Trophoblast cell (in vitro differentiated cells and primary cell): ENCODE measurements at places on chromosomes 11 and 22.

GRCh38 chr11:131886201-131886600 lies 515.8 kb downstream of the NTM start:
- no peak for DNase-seq

DNA sequence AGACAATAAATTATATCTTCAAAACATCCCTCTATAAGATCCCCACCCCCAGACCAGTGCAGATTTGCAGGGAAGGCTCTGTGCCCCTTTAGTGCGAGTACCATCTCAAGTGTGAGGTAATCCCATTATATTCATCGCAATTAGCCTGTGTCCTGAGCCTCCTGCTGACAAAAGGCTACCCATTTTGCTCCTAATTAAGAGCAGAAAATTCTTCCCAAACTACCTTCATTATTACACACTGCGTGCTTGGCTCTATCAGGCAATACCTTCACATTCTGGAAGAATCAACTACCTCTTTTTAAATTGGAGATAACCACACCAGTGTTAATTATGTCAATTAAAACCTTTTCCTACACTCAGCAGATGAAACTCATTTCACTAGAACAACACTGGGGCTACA lies 1133.4 kb upstream of the CCDC90B start:
- no peak for DNase-seq

- no peak for DNase-seq
These were observed 72.7 kb downstream of the RAB38 start for GRCh38 chr11:88102598-88102934.

DNA sequence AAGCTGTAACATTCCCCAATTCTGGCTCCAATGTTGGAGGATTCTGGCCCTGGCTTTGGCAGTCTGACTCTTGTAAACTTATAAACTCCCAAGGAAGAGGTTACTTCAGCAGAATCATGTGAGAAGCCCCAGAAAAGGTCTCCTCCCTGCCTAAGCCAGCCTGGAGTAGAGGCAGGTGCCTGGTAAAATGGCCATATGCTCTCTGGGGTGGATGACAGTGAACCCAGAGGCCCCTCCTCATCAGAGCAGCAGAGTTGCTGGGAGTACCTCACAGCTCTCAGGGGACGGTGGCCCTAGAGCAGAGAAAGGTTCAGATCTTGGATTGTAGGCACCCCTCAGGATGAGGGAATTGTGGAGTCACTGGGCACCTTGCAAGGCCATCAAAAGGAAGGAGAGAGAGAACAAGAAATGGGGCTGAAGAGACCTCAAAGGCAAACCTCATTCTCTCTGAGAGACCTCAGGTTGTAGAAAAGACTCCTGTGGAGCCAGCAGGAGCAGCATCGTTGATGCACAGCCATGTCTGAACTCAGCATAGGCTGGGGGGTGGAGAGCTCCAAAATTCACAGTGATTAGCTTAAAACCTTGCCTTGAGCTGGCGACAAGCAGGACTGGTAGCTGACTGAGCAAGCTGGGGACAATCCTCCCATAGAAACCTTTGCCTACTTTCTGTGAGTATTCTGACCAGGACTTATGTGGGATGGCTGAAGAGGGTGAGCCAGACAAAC lies 4.9 kb upstream of the P2RY6 start:
- no peak for DNase-seq

DNA sequence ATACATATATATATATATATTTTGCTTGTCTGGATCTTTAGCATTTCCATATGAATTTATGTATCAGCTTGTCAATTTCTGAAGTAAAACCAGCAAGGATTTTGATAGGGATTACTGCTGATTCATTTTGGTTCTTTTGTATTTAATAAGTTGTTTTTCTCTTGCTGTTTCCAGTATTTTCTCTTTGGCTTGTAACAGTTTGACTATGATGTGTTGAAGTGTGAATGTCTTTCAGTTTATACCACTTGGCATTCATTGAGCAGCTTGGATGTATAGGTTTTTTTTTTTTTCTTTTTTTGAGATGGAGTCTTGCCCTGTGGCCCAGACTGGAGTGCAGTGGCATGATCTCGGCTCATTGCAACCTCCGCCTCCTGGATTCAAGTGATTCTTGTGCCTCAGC lies 12.4 kb downstream of the LDHAL6A start:
- no peak for DNase-seq

- DNase-seq = no peak
These were observed 65.1 kb upstream of the CARD18 start for GRCh38 chr11:105204636-105205035.

DNA sequence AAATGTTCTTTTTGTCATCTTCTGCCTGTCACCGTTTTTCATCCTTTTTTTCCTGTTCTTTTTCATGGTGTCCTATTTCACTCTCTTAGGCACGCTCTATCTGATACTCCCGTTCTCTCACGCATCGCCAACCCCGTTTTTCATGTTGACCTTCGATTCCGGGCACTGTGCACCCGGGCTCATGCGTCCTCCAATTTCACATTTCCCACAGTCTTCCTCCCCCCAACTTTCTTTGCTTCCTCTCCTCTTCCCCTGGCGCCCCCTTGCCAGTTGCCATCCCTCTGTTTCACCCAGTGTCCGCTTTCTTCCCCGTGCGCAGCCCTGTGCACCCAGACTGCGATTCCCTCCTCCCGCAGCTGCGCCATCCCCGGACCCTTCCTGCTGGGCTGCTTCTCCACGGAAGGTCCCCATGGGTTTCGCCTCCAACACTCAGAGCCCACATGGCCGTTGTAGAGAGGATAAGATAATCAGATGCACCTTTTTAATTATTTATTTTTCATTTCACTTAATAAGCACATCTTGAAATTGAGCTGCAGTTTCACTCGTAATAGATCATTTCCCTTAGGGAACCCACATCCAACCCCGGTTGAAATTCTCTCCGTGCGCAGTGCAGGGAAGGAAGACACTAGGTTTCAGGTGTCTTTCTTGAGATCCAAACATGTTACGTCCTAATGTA lies 791.1 kb downstream of the NTM start:
- DNase-seq = no peak

DNA sequence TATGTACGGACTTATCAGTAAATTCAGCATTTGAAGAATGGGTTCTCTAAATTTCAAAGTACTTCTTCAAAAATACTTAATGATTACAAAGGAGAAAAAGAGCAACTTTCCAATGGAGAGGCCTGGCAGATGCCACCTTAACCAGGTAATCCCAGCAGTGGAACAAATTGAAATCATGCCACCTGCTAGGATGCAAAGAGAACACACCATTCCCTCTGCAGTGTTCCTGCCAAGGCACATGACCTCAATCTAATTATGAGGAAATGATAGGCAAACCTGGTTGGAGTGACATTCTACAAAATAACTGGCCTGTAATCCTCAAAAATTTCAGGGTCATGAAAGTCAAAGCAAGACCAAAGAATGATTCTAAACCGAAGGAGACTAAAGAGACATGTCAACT lies 21.5 kb downstream of the TNRC6B start:
- DNase-seq = no peak

- DNase-seq = no peak
These were observed 366.0 kb upstream of the NARS2 start for GRCh38 chr11:78940500-78941225.

- DNase-seq = no peak
These were observed 259.2 kb downstream of the JRKL start for GRCh38 chr11:96648991-96649390.

DNA sequence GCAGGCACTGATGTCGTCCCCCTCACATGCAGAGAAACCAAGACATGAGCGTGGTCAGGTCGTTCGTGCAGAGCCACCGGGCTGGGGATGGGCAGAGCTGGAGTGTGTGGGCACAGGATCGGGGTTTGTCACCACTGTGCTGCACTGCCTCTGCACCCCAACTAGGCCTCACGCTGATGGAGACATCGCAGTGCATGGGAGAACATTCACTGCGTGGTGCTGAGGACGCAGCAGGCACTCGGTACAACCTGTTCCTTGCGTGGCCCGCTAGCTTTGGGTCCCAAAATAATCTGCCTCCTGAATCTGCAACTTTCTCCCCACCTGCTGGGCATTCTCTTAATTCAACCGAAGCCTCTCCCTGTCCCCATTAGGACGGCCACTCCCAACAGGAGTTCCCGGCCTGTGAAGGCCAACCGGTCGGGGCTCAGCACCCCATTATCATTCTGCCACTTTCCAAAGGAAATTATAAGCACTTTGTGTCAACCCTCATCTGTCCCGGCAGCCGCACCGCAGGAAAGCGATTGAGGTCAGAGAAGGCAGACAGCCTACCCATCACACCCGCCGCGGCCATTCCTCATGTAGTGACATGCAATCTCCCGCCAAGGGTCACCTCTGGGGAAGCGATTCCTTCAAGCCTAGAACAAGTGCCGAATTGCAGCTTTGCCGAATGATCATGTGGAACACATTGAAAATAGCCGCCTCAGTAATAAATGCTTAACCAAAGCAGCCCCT lies 490.4 kb downstream of the MN1 start:
- no peak for DNase-seq

DNA sequence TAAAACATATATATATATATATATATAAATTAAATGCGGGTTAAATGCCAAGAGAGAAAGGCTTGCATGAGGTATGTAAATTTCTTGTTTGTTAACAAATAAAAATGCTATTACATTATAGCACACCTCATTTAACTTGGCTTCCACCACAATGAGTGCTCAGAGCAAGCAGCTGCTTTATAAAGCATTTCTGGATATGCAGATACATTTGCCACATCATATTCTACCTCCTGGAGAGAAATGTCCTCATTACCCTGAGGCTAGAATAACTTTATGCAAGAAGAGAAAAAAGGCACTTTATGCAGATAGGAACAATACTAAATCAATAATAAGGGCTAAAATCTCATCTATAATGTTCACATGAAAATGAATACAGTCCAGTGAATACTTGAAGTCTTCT lies 181.7 kb upstream of the CCDC90B start:
- no peak for DNase-seq

DNA sequence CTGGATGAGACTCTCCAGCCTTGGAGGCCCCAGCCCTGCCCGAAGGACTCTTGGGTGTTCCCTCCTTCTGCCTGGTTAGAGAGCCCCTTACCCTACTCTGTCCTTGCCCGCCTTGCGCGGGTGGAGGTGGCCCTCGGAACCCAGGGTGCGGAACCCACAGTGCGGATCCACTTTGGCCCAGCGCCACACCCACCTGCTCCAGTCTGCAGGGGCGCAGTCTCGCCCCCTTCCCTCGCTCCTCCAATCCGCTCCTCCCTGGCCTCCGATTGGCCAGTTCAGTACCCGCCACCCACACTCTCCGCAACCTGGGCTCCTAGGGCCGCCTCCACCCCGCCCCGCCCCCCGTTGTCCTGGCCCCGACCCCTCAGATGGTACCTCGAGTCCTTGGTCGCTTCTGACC lies 2.4 kb downstream of the CAPN1 start:
- DNase-seq = no peak

GRCh38 chr22:35590634-35591295 lies 26.4 kb downstream of the MB start:
- DNase-seq = no peak
